ENCODE measurements at places on chromosomes 5 and 9. TPM values are rescaled to one million over a fixed set of nuclear protein-coding genes. Genes with fewer than 3 reads are reported as not detected.

The ROR2 gene
- total RNA-seq: 36.7 TPM

The ADAMTS13 gene
- 21.3 TPM for total RNA-seq

The WDR38 gene
- total RNA-seq: not detected

DNA sequence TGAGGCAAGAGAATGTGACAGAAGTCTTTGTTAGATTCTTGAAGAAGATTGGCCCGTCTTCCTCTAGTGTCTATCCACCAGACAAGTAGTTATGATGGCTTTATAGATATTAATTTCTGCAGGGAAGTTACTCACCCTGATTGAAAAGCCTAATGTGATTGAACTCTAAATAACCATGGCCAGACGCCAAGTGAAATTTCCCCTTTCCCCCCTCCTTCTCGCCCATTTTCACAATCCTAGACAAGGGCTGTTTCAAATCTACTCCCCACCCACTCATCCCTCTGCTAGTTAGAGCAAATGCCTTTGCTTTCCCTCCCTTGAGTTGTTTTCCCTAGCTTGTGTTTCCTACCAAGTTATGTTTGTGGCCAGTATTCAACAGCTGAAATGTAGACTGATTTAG is 182.5 kb downstream of the TMEM167A start:
- no peak for DNase-seq

Measured in mesothelial cell of epicardium (in vitro differentiated cells).